ENCODE measurements at places on chromosomes 3 and 15.

- peak; percentile 39 for DNase-seq
These were observed 70.7 kb downstream of the SLC12A8 start for GRCh38 chr3:125141596-125142419.

DNA sequence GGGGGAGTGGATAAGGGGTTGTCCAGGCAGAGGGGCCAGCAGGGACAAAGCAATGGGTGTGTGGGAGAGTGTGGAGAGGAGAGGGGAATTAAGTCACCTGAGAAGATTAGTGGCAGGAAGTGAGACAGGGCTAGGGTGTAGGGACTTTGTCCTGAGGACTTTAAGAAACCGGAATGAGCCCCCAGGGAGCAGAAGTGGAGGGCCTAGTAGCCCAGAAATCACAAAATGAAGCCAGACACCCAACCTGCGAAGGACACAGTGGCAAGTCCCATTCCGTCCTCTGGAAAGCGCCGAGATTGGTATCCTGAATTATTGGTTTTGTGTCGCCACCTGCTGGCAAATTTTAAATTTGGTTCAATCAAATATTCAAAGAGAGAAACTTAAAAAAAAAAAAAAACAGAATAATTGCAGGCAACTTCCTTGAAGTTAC, 78.0 kb upstream of the SLC25A36 start:
- no peak for DNase-seq

GRCh38 chr3:38404286-38404685, 49.4 kb upstream of the ACVR2B start:
- DNase-seq, result no peak

GRCh38 chr15:69834761-69835160, 263.0 kb downstream of the TLE3 start:
- no peak for DNase-seq

GRCh38 chr3:41690766-41691563, 270.9 kb downstream of the ULK4 start:
- no peak for DNase-seq

GRCh38 chr15:78740904-78741274, 70.4 kb downstream of the ADAMTS7 start:
- DNase-seq, result no peak

DNA sequence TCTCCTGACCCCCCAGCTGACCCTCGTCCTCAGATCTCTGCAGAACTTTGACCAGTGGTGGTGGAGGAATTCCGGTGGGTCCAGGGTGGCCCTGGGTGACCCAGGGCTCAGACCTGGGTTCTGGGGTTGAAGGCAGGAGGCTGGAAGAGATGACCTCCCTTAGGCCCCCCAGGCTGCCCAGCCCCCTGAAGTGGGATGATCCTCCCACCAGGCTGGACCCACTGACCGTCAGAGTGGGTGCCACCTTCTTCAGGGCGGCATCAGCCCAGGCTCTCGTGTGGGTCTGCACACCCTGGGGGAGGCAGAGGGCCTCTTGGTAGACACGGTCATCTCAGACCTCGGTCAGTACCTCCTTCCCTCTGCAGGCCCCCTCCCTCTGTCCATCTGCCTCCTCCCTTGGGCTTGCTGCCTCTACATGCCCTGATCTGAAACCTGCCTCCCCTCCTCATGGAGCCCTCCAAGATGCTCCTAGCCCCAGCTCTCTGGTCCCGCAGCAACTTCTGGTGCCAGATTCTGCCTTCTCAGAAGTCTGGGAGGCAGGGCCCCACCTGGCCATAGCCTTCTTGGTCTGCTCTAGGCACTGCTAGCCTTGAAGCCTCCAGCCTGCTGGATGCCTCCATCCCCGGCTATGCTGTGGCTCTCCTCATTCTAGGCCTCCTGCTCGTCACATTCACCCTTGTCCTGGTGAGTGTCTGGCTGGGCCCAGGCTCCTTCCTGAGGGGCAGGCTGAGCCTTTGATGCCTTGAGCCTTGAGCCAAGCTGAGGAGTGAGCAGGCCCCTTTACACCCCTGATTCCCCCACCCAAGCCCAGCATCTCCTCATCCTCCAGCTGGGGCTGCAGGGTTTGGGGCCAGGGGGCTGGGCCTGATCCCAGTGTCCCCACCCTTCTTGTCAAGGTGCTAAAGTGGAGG, 49.1 kb upstream of the CSPG4 start:
- DNase-seq, result no peak

DNA sequence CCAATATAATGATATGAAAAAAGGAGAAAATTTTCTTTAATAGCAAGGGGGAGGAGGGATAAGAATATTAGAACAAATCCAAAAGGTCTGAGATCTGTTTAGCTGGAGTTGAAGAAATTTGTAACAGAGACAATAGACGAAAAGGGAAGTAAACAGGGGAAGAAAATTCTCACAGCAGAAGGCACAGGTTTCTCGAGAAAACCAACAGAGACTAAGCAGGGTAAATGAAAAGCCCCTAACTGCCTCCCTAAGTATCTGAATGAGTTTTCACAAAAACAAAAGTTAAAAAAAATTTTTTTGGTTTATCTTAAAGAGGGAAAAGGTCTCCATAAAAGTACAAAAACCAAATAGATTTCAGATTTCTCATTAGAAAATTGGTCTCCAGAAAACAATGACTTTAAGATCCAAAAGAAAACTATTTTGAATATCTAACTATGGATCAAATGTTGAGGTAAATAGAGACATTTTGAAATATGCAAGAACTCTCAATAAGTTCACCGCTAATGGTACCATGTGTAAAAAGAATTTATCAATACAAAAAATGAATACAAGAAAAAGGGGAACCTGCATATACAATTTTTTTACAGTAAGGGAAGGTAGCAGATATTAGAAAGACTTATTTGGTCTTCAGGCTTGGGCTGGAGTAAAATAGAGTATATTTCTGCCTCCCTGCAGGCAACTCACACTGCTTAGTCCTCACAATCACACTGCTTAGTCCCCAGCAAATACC, 23.9 kb upstream of the NEK10 start:
- DNase-seq, result no peak

- DNase-seq, result peak; percentile 36
These were observed 509.1 kb downstream of the SHQ1 start for GRCh38 chr3:72338942-72339669.

- no peak for DNase-seq
These were observed 30.2 kb downstream of the TSPAN3 start for GRCh38 chr15:77040673-77041072.

DNA sequence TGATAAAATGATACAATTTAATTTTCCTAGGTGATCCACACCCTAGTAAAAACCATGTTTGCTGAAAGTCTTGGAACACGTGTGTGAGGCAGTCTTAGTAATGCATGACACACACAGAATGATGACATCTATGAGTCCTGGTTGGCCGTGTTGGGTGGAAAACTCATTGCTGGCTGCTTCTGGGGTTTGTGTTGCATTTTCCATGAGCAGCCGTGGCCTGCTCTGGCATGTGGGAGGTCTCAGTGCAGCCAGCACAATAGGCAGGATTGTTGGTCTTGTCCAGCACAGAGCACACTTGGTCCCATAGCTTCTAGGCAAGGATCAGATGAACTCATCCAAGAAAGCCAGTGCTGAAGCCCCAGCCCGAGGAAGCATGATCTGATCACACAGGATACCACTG, 172.8 kb upstream of the UBE3A start:
- no peak for DNase-seq

- DNase-seq, result no peak
These were observed 37.6 kb downstream of the CACNA2D3 start for GRCh38 chr3:54159917-54160316.

- no peak for DNase-seq
These were observed 517.7 kb downstream of the OTOL1 start for GRCh38 chr3:162014284-162014683.
